ENCODE measurements at places on chromosomes 5 and 9. TPM values are rescaled to one million over a fixed set of nuclear protein-coding genes. Genes with fewer than 3 reads are reported as not detected.

- peak; percentile 32 for DNase-seq
Measured at GRCh38 chr9:138077898-138078540, 200.4 kb downstream of the CACNA1B start.

GRCh38 chr9:122190597-122191381 lies 31.1 kb downstream of the MORN5 start:
- no peak for DNase-seq

DNA sequence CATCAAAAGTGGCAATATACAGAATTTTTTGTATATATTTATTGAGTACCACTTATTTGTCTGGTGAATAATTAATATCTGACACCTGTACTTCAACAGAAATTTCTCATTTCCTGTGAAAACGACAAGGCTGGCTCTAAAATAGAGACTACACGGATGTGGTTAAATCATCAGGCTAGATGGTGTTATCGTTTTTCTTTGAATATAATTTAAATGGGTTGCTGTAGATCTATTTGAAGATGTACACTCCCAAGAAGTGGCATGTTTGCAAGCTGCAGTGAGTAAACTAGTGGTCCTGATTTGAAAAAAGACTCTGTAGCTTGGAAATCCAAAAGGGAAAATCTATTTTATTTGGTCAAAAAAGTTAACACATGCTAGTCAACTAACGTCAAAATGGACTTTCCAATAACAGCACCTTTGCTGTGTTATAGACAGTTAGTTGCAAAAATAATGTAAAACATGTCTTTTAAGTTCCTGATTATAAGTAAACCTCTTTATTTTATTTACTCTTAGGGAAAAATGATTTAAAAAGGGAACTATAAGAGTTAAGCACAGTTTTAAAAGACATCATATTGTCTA lies 13.8 kb downstream of the ST8SIA4 start:
- DNase-seq = no peak

GRCh38 chr9:68955330-68955729 lies 58.6 kb downstream of the PRKACG start:
- no peak for DNase-seq

- DNase-seq = peak; percentile 64
Measured at GRCh38 chr9:12774861-12775678, at the start of gene LURAP1L. Gene LURAP1L, plus strand, starts transcription at chr9:12775020. Its CDS starts 696 bp downstream, at chr9:12775716.

GRCh38 chr9:83291196-83291595 lies 228.3 kb upstream of the RASEF start:
- DNase-seq = no peak

Gene ENTR1
- 29.1 TPM for total RNA-seq

Gene ZFAND5
- total RNA-seq = 66.4 TPM

Gene PCDHA9
- total RNA-seq = 0.22 TPM

Gene FAM151B
- 2.3 TPM for total RNA-seq
